Stimulated activated CD4-positive, alpha-beta T cell treated with anti-CD3 and anti-CD28 coated beads, Interleukin-12 subunit alpha, Interleukin-12 subunit beta, amount 100 ng/mL, for 24 hours (primary cell): ENCODE measurements at places on chromosomes 5 and 9.

- DNase-seq: no peak
Measured at GRCh38 chr5:143205883-143206195, 197.6 kb downstream of the NR3C1 start.

DNA sequence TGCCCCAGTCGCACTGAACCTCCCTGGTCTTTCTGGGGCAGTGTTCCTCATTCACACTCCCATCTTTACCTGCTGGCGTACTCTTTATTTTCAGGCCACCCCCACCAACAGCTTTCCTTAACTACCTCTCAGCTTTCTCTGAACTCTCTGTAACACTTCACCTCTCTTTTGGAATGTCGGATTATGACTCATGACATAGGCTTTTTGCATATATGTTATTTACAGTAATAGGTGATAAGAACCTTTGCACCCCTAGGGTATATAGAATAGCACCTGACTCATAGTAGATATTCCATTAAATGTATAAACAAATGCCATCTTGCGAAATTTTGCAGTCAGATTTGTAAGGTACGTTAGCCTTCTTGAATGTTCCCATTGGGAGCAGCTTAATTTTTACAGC is 52.9 kb upstream of the MIER3 start:
- no peak for DNase-seq

- no peak for DNase-seq
Measured at GRCh38 chr5:10498350-10498749, 56.7 kb downstream of the ROPN1L start.

DNA sequence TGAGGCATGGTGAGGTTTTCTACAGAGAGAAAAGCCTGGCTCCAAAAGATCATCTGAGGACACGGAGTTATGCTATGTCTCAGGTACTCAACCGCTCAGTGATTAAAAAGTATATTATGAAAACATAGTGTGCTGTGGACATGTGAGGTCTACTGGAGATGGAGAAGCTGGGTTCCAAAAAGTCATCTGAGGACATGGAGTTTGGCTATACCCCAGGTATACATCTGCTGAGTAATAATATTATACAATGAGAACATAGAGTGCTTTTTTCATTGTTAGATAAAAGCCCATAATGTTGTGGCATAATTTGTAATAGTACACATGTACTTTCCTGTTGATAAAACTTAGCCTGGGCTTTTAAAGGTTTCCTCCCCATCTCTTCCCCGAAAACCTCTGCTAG is 70.7 kb upstream of the SHISAL2B start:
- no peak for DNase-seq

- DNase-seq: no peak
Measured at GRCh38 chr9:70602321-70603019, 188.0 kb upstream of the KLF9 start.

GRCh38 chr5:139645430-139645871 is 2.7 kb upstream of the CXXC5 start:
- no peak for DNase-seq

DNA sequence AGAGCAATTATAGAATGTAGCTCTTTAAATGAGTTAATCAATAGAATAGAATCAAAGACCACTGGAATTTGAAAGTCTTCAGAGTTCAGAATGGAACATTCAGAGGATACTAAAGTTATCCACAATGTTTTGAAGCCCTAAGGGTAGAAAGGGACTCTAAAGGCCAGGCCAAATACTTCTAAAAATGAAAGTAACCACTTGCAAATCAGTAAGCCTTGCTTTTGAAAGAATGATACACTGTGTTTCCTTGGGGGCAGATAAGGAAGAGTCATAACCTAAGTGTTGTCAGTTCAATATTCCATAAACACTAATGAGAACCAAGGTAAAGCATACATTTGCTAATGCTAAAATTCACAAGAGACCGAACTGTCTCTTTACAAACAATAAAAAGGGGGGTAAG is 813.5 kb downstream of the PTPRD start:
- no peak for DNase-seq

- no peak for DNase-seq
Measured at GRCh38 chr9:99286536-99286935, 64.5 kb downstream of the SEC61B start.

DNA sequence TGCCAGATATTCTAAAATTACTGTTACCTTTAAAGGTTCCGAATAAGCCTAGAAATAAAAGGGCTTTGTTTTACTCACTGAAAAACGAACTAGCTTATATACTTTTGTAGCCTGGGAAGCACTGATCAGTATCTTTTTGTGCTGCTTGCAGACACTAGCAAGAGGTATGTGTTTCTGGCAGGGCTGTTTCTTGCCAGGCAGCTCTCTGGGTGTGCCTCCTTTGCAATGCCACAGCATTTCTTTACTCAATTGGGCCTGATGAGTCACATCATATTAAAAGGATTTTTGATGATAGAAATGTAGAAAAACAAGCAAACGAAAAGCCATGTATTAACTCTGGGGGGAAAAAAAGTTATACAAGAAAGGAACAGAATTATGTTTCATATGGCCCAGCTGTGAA is 35.6 kb downstream of the CD180 start:
- DNase-seq: no peak

GRCh38 chr5:17019324-17019723 is 83.2 kb upstream of the MYO10 start:
- DNase-seq: no peak

- DNase-seq: no peak
Measured at GRCh38 chr9:104984121-104984520, 56.2 kb upstream of the ABCA1 start.

DNA sequence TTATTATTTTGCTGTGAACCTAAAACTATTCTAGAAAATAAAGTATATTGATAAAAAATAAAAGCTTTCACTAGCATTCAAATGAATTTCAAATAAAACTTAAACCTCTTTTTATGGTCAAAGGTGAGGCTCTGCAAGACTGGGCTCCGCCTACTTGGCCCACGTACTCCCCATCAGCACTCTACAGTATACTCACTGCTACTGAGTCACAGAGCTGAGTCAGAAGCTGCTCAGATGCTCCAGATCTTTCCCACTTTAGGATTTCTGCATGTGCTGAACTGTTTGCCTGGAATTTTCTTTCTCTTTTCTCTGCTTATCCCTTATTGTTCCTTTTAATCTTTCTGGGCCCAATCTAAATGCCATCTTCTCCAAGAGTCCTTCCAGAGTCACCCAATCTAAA is 331.9 kb upstream of the CCNG1 start:
- DNase-seq: no peak

DNA sequence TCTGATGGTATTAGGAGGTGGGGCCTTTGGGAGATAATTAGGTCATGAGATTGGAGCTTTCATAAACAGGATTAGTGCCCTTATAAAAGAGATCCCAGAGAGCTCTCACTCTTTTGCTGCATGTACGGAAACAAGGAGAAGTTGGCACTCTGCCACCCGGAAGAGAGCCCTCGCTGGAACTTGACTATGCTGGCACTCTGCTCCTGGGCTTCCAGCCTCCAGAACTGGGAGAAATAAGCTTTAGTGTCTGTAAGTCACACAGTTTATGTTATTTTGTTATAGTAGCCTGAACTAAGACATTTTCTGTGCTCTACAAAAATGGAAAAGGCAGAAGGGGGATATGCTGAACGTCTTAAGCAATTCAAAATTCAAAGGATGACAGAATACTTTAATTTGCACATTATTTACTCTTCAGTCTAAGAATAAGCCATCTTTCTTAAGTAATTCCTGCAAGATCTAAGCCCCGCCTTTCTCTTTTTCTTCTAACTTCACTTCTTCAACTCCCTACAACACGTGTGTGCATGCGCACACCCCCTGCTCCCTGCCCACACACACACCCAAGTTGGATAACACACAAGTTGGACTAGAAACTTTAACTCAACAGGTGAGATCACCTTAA is 17.3 kb downstream of the NFIB start:
- DNase-seq: no peak
